NCI-H1105 (cell line): ENCODE measurements at places on chromosomes 13 and 19.

DNA sequence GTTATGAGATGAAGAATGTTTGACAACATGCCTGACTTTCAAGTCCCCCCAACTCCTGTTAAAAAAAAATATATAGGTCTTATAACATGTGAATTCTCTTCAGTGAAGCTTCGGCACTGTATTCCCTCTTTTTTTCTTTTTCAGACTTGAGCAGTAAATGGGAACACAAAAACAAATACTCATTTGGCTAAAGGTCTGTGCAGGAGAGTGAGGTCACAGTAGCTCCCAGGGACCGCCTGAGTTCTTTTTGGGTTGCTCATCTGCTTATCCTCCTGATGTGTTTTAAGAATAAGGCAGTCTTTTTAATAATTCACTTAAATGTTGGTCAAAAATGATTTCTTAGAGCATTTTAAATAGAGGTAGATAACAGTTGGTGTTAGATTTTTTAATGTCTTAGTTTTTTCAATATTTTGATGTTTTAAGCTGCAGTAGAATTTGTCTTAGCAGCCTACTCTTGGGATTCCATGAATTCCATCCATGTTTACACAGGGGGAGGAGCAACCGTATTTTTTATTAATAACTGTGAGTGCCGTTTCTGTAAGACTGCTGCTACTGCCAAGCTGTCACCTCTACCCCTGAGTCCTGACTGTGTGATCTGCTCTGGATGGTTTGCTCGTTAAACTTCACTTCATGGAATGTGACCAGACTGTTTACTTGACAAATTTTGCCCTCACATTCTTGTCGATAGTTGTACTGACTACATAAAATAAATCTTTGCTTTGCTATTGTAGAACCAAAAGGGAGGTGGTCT is 14.9 kb downstream of the HNRNPM start:
- no peak for DNase-seq

- no peak for DNase-seq
Measured at GRCh38 chr19:46019270-46019669, 3.6 kb downstream of the PGLYRP1 start.

- no peak for DNase-seq
Measured at GRCh38 chr13:40056898-40057619, 401.6 kb downstream of the COG6 start.

DNA sequence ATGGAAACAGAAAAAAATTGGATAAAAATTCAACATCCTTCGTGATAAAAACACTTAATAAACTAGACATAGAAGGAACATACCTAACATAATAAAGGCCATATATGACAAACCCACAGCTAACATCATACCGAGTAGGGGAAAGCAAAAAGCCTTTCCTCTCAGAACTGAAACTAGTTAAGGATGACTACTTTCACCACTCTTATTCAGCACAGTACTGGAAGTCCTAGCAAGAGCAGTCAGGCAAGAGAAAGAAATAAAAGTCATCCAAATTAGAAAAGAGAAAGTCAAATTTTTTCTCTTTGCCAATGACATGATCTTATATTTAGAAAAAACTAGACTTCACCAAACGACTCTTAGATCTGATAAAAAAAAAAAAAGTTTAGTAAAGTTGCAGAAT is 25.8 kb upstream of the SLC7A9 start:
- no peak for DNase-seq

- no peak for DNase-seq
Measured at GRCh38 chr19:46785980-46786235, 2.5 kb downstream of the SLC1A5 start.

DNA sequence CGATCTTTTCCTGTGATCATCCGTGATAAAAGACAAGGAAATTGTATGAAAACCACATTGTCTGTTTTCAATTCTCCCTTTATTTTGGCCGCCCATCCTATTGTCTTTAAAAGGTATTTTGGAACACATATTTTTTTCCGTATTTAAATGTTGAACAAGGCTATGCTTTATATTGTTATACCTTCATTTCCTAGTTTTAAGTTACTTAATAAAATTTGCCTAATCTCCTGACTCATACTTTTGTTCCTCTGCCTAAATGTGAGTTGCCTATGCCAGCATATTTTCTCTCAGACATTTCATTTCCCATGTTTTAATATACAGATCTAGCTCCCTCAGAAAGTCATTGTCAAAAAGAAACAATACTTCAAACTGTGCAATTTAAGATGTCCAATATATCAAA is 104.2 kb downstream of the SLITRK6 start:
- no peak for DNase-seq

DNA sequence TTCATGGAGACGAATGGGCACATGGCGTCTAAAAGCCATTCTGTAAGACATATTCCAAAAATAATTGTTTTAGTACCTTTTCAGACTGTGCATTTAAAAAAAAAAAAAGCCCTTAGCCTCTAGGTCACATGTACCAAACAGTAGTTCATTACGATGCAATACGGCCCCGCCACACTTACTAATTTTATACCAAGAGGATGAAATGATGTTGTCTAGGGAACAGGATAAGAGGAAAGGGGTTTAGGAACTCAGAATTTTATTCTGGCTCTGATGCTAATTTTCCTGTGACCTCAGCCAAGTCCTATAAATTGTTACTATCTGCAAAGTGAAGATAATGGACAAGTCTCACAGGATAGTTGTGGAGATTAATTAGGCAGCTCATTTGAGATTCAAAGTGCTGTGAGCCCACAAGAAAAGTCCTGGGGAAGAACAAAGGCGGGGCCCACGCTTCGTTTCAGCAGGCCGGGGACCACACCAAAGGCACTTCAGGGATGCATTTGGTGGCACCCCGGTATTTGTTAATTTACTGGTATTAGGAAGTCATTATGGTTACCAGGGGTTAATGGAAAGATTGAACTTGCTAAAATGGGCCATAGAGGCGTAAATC is 511.1 kb downstream of the IRS2 start:
- no peak for DNase-seq

GRCh38 chr19:15035795-15036311 is 13.4 kb upstream of the CASP14 start:
- DNase-seq: no peak

DNA sequence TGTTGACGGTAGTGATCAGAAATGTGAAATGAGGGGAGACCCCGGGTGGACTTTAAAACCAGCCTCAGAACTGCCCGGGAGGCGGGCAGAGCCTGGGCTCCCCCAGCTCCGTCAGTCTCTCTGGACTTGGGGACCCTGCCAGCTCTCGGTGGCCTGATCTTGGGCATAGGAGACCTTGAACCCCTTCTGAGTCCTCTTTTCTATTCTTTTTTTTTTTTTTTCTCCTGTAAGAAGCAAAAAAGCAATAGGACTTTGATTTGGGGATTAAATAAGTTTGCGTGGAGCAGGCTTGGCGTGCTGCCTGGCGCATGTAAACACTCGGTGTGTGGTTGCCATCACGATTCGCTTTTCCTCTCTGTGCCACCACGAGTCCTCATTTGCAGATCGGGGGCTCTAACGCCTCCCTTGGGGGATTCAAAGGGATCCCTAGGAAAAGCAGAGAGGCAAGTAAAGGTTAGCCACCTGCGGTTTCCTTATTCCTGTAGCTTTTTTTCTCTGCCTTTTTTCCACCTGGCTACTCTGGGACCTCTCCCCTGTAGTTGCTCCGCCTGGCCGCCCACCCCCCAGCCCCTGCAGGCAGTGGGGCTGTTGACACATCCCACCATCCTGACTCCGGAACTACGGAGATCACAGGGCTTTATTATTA is 1.3 kb downstream of the SAFB start:
- no peak for DNase-seq

DNA sequence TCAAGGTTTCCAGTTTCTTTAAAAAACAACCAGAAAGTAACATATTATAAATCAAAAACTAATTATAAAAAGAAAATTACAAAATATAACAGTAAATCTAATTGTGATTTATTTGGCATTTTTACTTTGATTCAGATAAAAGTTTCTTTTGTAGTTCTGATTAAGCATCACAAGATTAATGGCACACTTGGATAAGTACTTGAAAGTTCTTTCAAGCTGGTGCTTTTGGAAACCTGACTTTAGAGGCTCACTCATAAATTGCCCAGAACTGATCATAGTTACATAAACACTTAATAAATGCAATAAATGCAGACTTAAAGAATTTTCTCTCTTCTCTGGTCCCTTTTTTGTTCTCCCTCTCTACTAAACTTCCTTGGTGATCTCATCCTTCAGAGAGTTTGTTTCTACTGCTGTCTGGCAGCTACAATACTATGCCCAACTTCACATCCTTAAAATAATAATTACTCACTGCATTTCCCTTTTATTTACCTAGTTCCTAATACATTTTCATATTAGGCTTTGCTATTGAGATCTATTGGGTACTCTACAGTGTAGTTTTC is 1417.0 kb downstream of the EFNB2 start:
- DNase-seq: no peak

DNA sequence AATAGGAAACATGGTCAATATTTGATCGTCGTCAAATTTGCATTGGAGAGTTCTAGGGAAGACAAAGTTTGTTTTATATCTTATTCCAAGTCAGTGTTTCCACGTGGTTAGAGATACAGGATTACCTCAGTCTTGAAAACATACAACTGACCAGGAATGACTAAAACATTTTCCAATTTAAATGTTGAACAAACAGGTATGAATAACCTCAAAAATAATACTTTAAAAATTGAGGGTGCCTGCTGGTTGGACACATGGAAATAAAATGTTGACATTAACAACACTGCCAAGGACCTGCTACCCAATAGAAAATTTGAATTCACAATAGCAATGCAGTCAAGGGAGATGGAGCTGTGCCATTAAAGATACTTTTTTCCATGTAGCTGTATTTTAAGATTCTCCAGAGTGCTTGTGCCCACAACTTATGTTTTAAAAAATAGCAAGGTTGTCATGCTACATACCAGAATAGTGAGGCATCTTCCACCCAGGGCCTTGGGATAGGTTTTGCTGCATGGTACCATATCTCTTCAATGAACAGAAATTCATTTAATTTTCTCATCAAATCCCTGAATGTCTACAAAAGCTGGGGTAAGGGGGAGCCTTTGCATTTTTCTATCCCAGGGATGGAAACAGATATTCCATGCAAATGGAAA is 260.8 kb downstream of the EFNB2 start:
- no peak for DNase-seq

DNA sequence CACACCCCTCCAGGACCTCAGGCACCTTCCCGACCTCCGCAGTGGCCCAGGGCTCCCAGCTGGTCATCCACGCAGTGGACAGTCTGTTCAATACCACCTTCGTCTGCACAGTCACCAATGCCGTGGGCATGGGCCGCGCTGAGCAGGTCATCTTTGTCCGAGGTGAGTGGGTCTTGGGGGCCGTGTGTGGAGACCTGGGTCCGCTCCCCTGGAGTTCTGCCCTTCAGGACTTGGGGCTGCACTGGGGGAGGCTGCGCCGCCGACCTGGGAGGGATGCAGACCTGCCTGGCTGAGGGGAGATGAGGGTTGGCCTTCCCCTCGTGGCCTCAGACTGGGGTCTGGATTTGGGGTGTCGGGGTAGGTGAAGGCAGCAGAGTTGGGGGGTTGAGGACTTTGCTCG is 16.7 kb upstream of the TOMM40 start:
- no peak for DNase-seq

- DNase-seq: no peak
Measured at GRCh38 chr19:3407556-3408516, 41.5 kb downstream of the NFIC start.

DNA sequence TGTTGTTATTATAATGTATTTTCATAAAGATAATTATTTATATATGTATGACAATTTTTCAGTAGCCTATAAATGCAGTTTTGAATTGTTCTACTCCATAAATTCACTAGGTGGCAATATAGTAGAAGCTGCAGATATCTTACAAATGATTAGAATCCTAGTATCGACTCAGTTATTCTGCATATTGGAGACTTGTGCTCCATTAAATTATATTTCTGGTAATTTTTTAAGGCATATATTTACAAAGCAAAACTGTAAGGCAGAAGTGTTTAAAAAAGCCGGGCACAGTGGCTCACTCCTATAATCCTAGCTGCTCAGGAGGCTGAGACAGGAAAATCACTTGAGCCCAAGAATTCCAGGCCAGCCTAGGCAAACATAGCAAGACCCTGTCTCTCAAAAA is 58.7 kb downstream of the DPY19L3 start:
- no peak for DNase-seq

GRCh38 chr13:87208636-87209035 is 462.5 kb upstream of the SLITRK5 start:
- DNase-seq: no peak
